Stimulated activated CD4-positive, alpha-beta T cell treated with anti-CD3 and anti-CD28 coated beads, Interleukin-2, amount 100 ng/mL, for 24 hours (primary cell): ENCODE measurements at places on chromosomes 3 and 15.

DNA sequence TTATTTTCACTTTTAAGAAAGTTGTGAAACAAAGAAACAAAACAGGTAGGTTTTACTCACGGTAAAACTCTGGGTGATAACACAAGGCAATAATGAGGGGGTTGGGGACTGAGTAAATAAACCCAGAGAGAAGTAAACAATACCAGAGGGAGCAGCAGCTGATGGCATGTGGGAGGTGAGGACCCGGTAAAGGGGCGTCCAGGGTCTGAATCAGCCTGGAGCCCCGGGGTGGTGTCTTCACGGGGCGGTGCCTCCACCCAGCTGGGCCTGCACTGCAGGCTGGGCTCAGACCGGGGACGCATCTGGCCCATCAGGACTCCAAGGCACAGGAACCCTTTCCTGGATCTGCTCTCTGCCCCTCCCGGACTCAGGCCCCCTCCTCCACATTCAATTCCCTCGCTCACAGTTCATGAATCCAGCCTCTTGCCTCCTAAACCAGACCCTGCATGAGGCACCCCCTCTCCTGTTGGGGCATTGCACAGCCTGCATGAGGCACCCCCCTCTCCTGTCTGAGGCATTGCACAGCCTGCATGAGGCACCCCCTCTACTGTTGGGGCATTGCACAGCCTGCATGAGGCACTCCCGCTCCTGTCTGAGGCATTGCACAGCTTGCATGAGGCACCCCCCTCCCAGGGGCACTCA, 73.9 kb upstream of the MFGE8 start:
- no peak for DNase-seq

GRCh38 chr15:64535460-64536243, 75.3 kb downstream of the ZNF609 start:
- DNase-seq = no peak

GRCh38 chr3:24802614-24803013, 308.0 kb upstream of the THRB start:
- no peak for DNase-seq

GRCh38 chr3:33006081-33006480, 54.6 kb downstream of the CCR4 start:
- DNase-seq = peak; percentile 34

GRCh38 chr3:115922681-115923347, 299.5 kb downstream of the GAP43 start:
- DNase-seq = no peak

GRCh38 chr3:33908250-33908851, 109.9 kb downstream of the PDCD6IP start:
- DNase-seq = no peak

DNA sequence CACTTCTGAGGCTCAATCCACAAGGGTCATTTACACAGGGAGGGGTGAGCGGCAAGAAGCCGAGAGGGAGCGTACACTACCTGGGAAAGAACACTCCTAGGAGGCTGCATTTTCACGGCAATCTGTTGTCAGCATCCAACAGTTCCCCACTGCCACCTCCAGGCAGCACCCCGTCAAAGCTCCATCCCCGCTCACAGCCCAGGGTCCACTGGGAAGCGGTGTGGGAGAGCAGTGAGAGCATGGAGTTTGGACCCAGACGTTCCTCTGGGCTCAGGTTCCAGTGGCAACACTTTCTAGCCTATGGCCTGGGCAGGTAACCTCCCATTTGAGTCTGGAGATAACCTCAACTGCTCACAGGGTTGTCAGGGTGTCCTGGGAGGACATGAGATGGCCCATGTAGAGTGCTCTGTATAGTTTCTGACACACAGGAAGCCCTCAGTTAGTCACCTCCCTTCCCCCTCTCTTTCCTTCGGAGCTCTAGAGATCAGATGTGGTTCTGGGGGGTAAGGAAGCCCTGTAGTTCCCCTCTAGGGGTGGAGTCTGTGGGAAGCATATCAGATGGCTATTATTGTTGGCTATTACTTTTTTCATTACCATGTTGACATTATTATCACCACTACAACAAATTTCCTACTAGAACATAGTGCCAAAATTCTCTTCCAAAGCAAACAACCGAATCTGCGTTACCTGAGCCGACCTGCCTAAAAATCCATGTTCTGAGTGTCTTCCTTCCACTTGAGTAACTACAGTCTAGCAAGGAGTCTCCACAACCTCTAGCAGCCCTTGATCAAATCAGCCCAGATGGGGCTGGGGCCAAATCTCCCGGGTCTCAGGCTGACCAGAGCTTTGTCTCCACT, 29.1 kb downstream of the RUVBL1 start:
- no peak for DNase-seq
